ENCODE measurements at places on chromosomes 5 and 9.

- no peak for DNase-seq
Measured at GRCh38 chr9:76652894-76653293, 111.3 kb upstream of the PCA3 start.

GRCh38 chr9:127214421-127215267, 49.9 kb upstream of the GARNL3 start:
- peak; percentile 30 for DNase-seq

DNA sequence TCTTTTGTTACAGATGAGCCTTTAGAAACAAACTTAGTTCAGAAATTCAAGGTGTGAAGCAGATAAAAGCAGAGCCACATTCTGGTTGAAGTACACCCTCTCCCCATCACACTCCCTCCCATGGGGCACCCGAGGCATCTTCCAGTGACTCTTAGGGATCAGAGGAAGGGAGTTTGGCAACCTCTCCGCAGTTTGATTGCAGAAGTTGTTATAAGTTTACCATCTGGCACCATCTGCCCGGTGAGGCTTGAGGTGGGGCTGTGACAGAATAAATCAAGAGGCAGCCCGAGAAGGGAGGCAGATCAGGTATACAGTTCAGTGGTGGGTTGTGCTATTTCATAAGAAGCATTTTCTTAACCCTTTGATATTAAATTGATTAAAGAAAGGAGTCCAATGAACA, 458.6 kb upstream of the CLINT1 start:
- DNase-seq, result no peak

DNA sequence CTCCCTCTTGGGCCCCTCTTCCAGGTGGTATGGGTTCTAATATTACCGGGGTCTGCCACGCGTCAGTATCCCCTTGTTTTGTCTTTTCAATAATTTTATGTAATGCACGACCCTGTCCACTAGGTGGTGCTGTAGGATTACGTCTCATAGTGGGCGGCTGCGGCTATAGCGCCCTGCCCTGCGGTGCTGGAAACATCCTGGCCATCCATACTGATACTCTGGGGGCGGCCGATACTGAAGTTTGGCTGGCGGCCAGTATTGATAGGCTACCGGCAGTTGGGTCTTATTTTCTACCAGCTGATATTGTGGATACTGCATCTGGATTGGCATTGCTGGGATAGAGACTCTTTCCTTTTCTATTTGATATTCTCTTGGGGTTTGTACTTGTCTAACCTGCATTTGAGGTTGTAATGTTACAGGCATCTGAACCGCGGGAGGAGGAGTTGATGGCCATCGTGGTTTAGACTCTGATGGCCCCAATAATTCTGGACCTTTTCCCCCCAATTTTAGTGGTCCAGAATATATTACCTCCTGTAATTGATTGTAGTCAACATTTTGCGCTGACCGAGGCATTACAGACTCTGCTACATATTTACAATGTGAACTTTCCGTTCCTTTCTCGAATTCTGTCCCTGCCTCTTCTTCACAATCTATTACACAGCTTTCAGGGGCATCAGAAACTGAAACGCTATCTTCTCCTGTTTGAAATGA, 3.3 kb upstream of the TMEM141 start:
- peak; percentile 62 for DNase-seq

DNA sequence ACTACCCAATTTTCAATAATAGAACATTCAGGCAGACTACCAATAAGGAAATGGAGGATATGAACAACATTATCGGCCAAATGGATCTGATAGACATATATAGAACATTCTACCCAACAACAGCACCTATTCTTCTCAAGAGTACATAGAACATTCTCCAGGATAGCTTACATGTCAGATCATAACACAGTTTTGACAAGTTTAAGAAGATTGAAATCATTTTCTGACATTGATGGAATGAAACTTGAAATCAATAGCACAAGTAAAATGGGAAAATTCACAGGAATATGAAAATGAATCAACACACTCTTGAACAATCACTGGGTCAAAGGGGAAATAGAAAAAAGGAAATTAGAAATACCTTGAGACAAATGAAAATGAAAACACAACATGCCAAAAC, 94.6 kb upstream of the MEGF10 start:
- DNase-seq, result no peak

DNA sequence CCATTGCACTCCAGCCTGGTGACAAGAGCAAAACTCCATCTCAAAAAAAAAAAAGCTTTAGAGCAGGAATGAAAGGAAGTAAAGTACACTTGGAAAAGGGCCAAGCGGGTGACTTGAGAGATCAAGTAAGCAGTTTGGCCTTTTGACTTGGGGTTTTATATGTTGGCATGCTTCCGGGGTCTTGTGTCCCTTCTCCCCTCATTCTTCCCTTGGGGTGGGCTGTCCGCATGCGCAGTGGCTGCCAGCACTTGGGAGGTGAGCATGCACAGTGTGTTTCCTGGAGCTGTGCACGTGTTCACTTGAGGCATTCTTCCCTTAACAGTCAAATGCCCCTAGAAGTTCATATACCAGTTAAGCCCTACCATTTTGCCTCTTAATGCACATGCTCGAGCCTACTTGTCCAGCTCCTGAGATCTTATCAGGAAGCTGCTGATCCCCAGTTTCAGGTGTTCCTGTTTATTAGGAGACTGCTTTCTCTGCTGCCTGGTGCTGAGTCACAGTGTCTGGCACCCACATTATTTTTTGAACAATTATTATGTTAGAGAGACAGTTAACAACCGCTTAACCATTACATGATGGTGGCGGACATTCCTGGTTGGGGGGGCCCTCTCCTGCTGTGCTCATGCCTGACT, 32.6 kb upstream of the PRRC2B start:
- DNase-seq, result no peak

GRCh38 chr9:96418920-96419690, 935 bp upstream of the ZNF367 start:
- peak; percentile 47 for DNase-seq

DNA sequence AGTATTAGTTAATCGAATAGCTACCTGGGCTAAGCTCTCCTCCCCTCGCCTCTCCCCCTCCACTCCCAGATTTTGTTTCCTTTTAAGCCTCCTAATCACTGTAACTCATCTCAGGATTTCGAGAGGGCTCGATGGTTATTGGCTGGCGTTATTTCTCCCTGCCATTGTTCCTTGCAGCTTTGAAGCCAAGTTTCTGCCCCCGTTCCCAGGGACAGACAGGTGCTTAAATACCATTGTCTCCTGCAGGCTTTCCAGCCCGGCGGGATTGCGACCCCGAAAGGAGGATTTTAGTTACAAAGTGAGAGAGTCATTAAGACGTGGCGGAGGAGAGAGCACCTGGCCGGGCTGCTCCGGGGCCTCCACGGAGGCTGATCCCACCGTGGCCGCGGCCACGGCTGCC, 46.2 kb downstream of the ASS1 start:
- no peak for DNase-seq

DNA sequence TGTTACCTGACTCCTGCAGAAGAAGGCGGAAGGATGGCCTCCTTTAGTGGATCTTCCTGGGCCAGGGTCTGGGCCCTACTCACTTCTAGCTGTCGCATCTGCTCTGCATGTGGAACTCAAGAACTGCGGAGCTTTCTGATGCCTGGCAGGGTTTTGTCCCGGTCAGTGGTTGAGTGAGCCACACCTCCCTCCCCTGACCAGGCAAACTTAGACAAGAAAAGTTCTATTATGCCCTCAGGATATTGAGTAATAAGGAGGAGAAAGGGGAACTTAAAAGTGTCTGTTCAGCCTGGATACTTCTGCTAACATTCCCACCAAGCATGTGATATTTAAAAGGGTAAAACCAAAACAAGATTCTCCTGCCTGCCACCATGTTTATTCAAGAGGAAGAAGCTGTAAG, at the start of gene FYB1:
Gene FYB1, minus strand, starts transcription at position 127 of the 400 bp plus-strand sequence. CDS start 16,603 bp downstream, outside the sequence.
- DNase-seq, result no peak

DNA sequence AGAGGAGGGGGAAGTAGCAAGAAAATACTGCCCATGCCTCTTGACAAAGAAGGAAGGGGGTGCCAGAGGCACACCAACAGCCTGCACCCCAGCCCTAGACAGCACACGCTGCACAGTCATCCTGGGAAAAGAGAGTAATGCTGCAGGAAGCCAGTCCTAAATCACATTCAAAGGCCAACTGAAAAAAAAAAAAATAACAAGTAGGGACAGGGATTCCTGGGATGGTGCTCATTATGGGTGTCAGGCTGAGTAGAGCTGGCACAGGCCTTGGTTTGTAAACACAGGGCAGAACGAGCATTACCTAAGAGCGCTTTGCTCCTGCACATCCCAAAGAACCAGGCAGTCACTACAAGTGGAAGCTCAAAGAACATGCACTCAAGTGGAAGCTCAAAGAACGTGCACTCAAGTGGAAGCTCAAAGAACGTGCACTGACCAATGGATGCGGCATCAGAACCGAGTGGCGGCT, 7.8 kb downstream of the RAPGEF1 start:
- DNase-seq, result no peak

GRCh38 chr9:72362680-72363139, 2.3 kb downstream of the ZFAND5 start:
- peak; percentile 19 for DNase-seq

DNA sequence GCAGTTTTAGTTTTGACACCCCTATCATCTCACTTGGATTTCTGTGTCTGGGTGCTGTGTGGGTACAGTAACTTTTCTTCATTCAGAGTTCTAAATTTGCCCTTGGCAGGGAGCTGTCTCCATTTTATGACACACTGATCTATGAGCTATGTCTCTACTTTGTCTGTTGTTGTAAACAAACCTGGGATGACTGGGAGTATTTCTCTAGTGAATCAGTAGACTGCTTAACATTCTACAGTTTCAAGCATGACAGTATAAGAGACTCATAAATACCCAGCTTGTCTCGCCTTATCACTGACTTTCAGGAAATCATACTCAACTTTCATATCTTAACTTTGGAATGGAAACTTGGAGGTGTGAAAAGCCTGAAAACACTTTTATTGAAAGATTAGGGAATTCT, 212.1 kb upstream of the NUDT12 start:
- no peak for DNase-seq

GRCh38 chr5:600886-601541, 11.1 kb upstream of the CEP72 start:
- no peak for DNase-seq

DNA sequence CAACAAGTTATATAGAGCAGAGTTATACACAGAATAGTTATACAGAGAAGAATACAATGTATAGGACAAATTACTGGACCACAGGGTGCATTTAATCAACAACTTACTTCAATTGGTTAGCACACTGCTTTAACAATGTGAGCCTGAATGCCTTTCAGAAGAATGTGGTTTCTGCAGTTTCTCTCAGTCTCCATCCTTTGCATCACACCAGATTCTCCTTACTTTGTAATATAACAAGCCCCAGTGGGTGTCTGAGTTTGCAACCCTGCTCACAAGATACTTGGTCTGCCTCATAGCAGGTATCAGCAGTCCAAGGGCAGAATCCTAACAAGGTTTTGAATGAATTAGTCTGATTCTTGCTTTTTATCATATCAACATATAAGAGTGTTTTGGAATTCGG, 114.6 kb downstream of the GABRB2 start:
- DNase-seq, result no peak

DNA sequence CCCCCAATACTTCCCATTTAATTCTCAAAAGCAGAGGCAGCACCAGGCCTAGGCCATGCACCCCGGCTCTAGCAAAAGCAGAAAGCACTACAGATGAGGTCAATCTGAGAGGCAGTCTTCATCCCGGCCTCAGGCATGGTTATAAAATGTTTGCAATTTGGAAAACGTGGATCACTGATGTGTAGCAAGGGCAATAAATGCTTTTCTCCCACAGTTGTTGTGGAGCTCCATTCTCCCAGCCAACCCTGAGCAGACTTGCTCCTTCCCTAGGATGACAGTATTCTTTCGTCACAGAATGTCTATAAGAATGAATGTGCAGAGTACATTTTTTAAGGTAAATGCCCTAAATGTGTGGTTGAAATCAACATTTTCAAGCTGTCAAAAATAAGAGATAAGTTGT, 157.3 kb upstream of the DAPK1 start:
- no peak for DNase-seq

- DNase-seq, result no peak
Measured at GRCh38 chr9:135500071-135500524, 384 bp upstream of the MRPS2 start.

DNA sequence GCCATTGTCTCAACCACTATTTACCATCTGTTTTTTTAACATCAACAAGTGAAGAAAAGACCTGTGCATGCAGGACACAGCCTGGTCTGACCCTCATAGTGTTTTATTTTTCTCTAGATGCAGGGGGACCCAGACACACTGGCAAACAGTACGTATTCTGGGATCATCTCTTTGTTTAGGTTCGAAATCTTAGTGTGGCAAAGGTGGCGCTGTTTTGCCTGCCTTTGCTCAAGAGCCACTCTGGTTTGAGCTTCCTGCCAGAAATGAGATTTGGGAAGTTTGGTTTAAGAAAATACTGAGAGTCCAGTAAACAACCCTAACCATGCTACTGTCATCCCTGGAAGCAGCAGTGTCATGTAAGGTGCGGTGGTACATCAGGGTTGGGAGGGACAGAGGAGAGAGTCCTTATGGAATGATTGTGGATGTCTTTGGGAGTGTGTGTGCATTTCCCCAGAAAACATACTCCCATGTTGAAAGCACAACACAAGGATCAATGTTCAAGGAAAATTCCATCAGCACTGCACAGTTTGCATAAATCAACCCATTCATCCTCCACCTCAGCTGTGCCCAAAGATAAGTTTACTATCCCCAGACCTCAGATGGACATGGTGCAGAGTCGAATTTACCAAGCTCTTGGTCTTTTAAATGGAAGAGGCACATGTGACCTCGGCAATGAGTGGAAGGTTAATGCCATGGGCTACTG, 34.0 kb upstream of the FLT4 start:
- DNase-seq, result no peak

- DNase-seq, result no peak
Measured at GRCh38 chr9:33244137-33244784, 4.3 kb downstream of the SPINK4 start.

- DNase-seq, result no peak
Measured at GRCh38 chr9:38296807-38297206, 95.7 kb upstream of the ALDH1B1 start.

GRCh38 chr5:154472871-154473580, 5.0 kb downstream of the HAND1 start:
- no peak for DNase-seq

- DNase-seq, result peak; percentile 39
Measured at GRCh38 chr9:135701959-135702721, at the start of gene KCNT1. Gene KCNT1, plus strand, starts transcription at chr9:135702185. Its CDS starts 74 bp downstream, at chr9:135702259.
